ENCODE measurements at places on chromosomes 11 and 22. TPM values are rescaled to one million over a fixed set of nuclear protein-coding genes. Genes with fewer than 3 reads are reported as not detected.
A peak's percentile ranks its signal among the peaks of the same experiment; 100 is the strongest.

GRCh38 chr11:126160345-126161022 is 51.0 kb downstream of the RPUSD4 start:
- DNase-seq, result no peak

GRCh38 chr11:64239662-64240434 is 1.0 kb upstream of the FKBP2 start:
- DNase-seq, result no peak

- DNase-seq, result no peak
Measured at GRCh38 chr22:19175602-19176174, 2.8 kb downstream of the SLC25A1 start.

GRCh38 chr11:9941991-9942390 is 278.1 kb downstream of the SWAP70 start:
- no peak for DNase-seq

DNA sequence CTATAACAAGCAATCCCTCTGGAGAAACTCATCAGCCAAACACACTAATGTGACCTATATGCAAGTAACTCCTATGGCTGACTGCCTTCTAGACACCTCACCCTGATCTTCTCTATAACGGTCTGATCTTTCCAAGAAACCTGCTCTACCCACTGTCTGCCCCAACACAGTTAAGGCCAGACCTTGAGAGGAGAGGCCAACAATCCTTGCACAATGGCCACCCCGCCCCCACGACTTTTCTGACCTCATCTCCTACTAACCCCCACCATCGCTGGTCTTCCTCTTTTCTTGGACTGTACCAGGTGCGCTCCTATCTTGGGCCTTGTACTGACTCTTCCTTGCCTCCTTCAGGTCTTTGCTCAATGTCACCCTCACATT is 12.5 kb downstream of the HIRA start:
- DNase-seq, result no peak

DNA sequence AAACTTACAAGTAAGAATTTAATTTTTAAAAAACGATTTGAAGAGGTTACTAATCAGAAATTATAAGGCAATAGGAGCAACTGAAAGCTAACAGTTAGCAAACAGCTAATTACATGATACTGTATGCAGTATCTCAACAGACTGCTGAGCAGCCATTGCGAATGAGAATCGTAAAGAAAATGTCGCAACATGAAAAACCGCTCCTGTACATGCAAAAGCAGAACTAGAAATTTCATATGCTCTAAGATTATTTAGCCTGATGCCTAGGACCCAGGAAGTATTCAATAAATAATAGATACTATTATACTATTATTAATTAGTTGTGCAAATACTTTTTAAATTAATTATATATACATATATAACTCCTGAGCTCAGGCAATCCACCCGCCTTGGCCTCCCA is 48.7 kb upstream of the EP300 start:
- no peak for DNase-seq

DNA sequence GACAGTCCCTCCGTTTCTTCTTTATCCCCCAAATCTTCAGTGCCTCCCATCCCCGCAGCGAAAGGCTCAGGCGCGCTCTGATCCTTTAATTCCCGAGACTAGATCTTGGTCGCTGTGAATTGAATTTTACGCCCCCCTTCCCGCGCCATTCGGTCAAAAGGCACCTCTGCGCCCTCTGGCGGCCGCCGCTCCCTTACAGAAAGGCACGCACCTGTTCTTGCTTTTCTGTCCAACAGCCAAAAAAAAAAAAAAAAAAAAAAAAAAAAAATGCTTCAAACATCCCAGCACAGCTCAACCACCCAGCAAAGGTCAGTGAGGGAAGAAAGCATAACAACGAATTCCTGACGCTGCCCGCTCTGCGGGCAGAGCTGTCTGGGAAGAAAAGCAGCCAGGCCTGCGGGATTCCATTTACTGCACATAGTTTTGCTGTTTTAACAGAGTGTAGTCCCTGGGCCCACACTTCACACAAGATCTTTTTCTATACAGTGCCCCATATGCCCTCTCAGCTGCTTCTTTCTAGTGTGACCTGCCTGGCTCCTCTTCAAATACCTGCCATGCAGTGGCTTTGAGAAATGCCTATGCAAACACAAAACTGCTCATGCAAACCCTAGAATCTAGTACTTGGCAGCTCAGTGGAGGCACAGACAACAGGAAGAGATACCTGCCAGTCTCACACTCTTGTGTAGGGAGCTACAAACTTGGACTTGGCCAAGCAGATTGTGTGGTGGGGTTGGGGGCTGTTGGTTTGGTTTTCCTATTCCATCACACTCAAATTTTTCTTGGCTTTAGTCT is 1.3 kb upstream of the ESAM start:
- DNase-seq, result peak; percentile 86

- DNase-seq, result no peak
Measured at GRCh38 chr11:11894486-11894885, 52.7 kb downstream of the USP47 start.

- no peak for DNase-seq
Measured at GRCh38 chr11:76667271-76667818, 3.2 kb downstream of the LRRC32 start.

- DNase-seq, result no peak
Measured at GRCh38 chr22:23689414-23689813, 1.4 kb upstream of the RGL4 start.

DNA sequence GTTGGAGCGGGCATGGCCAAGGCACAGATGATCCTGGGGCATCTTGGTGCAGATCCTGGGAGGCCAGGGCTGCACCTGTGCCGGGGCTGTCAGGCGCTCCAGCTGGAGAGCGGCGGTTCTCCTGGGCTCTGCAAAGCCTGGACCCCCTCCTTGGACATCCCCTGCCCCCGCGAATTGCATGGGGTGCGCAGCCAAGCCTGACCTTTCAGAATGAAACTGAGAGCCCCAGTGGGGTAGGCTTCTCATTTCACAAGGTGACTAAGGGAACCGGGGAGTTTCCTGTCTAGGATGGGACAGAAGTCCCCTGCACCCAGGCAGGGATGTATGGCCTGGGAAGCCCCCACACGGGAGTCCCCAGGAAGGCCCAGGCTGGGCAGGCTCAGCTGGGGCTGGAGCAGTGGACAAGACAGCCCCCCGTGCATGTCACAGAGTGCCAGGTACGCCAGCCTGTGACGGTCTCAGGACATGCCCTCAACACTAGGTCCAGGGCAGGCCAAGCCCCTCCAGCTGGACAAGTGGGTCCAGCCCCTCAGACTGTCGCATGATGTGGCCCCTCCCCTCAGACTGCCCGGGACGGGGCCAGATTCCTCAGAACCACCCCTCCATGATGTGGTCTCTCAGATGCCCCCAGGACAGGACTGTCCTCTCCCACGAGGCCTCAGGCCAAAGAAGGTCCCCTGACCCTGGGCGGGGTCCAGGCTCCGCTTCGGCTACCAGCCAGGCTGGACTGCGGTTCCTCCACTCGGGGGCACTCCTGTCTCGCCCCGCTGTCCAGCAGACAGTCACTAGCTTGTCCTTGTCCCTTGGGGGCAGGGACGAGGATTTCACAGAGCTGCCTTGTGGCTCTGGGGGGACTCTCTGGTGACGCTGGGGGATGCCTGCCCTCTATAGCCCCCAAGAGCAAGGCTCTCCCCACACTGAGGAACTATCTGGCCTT is 2.3 kb downstream of the LSP1 start:
- DNase-seq, result no peak

GRCh38 chr11:43261775-43262174 is 50.0 kb upstream of the API5 start:
- DNase-seq, result no peak

DNA sequence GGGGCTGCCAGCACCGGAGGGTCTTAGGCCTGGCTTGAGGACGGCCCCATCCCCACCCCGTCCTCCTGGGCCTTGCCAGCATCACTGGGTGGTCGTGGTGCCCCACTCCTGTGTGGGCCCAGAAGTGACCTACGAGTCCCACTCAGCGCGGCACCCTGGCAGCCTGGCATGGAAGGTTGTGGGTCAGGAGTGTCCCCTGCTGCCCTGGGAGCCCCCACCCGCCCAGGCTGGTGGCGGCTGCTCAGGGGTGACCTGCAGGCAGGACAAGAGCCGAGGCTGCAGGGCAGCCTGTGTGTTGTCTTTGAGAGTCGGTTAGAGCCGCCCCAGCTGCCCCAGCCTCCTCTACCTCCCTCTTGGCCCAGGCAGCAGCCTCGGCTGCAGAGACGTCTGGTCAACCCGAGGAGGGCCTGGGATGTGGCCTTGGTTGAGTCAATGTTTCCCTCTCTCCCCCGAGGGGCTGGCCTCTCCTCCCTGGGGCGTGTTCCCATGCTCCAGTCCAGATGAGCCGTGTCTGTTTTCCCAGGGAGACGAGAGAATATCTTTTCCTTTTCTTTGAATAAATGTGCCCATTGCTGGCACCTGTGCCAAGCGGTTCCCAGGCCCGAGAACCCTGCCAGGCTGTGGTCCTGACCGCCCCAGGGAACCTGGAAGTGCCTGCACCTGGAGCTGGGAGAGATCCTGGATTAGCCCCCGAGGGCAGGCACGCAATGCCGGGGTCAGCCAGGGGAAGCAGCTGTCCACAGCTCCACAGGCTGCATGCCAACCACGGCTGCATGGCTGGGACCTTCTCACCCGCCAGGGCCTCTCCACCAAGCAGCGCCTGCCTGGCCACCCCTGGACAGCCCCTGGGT is 35.7 kb upstream of the MUC5AC start:
- no peak for DNase-seq

- DNase-seq, result peak; percentile 85
Measured at GRCh38 chr11:33722590-33723234, 13.5 kb downstream of the CD59 start.

- DNase-seq, result no peak
Measured at GRCh38 chr11:105070306-105070705, 25.2 kb upstream of the CARD16 start.

DNA sequence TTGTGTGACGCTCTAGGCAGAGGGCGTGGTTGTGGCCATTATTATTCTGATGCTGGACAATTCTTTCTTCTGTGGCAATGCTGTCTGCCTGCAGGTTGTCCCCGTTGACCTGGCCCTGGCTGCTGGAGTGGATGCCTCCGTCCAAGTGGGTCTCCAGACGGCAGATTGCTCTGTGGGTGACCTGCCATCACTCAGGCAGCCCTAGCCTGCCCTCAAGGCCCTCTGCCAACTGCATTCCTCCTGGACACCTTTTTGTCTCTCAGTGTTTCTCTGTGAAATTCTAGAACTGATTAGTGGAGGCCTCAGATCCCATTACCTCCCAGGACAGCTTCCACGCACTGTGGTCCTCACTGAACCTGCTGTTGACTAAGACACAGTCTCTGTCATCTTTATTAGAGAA is 86.7 kb downstream of the TBC1D22A start:
- DNase-seq, result no peak

DNA sequence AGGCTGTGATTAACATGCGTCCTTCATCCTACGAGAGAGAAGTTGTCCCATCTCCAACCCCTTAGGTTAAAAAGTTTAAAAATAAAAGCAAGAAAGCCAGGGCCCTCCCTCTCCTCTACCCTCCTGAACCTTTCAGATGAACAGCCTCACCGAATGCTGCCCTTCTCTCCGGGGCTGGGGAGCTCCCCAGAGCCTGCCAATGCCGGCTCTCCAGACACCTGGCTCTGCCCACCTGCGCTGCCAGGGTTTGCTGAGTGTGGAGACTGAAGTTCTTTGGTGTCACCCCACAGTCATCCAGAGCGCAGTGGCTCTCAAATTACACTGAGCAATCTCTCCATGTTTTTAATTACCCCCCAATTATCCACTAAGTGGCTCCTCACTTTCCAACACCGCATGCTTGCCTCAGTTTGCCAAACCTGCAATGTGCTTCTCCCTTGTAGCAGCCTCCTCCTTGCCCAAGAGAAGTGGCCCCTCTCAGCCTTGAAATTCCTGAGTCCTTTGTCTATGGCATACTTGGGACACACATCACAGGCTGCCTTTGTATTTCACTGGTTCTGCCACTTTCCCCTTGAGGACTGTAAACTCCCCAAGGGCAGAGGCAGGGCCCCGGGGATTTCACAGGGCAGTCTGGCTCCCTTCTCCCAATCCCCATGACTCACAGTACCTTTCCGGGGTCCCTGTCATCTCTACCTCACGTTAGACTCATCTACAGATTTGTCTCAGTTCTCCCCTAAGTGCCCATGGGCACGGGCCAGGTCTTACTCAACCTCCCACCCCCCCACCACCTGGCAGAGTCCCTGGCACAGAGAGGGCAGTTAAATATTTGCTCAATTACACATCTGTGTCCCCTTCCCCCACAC is 2.0 kb downstream of the MYH9 start:
- peak; percentile 73 for DNase-seq

GRCh38 chr11:64000740-64001483 is 14.7 kb downstream of the OTUB1 start:
- no peak for DNase-seq

DNA sequence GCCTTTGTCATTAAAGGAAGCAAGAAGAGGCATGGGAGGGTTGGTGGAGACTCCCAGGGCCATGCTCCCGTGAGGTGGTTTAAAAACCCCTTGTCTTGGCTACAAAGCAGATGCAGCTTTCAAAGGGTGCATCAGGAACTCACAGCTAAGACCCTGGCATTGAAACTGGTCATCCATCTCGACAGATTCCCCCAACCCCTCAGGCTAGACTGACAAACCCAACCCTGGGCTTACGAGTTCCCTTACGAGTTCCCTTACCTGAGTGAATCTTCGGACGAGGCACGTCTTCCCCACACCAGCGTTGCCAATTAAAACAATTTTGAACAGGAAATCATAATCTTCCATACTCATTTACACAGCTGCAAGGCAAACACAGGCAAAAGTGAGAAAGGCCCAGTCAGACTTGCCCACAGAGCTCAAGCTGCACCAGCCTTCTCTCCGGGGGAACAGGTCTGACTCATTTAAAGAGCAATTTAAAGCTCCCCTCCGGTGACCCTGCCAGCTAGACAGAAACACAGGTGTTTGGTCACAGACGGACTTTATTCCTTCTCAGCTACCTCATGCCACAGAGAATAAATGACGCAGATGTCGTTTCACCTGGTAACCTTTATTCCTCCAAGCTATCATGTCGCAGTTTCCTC is 74.6 kb downstream of the RAB30 start:
- DNase-seq, result peak; percentile 52

GRCh38 chr11:12245549-12246016 is 131.8 kb upstream of the PARVA start:
- peak; percentile 33 for DNase-seq

TCN2 gene
- 13.1 TPM for total RNA-seq

NXPE2 gene
- 0.13 TPM for total RNA-seq

NXPE4 gene
- not detected for total RNA-seq

CDC45 gene
- total RNA-seq, result 67.6 TPM

RAB38 gene
- not detected for total RNA-seq

PIH1D2 gene
- 1.5 TPM for total RNA-seq

F2 gene
- not detected for total RNA-seq

CYTH4 gene
- total RNA-seq, result not detected

Measured in LHCN-M2 (cell line).